Anterior cingulate cortex (tissue), 58 donors: ENCODE measurements at places on chromosomes 7 and 10.

DNA sequence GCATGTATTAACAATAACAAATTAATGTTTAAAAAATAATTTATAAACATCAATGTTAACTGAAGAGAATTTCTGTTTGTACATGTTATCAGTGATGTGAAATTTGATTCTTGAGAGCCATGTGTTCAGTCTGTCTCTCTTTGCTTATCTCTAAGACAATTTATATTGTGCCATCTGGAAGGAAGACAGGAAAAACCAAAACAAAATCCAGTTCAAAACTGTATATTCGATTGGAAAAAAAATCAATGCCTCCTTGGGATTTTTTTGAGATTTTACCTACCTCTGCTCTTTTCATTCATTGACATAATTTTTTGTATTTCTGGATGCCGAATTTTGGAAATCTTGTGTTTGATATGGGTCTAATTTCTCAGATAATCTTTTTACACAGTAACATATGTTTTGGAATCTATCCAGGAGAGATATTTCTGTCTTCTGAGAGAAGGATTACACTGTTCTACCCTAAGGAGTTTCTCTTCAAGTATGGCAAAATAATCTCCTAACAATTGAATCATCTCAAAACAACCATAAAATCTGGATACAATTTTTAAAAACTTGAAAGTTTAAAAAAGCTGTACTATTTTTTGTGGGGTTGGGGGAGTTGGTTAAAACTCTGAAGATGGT lies 311.9 kb upstream of the GNAI1 start:
- no peak for DNase-seq

- no peak for DNase-seq
Observed at GRCh38 chr10:31830887-31831286, 97.7 kb downstream of the ARHGAP12 start.

- DNase-seq: no peak
Observed at GRCh38 chr7:111126987-111127386, 36.1 kb downstream of the LRRN3 start.

GRCh38 chr10:23927576-23928325 lies 281.2 kb upstream of the KIAA1217 start:
- DNase-seq: no peak

DNA sequence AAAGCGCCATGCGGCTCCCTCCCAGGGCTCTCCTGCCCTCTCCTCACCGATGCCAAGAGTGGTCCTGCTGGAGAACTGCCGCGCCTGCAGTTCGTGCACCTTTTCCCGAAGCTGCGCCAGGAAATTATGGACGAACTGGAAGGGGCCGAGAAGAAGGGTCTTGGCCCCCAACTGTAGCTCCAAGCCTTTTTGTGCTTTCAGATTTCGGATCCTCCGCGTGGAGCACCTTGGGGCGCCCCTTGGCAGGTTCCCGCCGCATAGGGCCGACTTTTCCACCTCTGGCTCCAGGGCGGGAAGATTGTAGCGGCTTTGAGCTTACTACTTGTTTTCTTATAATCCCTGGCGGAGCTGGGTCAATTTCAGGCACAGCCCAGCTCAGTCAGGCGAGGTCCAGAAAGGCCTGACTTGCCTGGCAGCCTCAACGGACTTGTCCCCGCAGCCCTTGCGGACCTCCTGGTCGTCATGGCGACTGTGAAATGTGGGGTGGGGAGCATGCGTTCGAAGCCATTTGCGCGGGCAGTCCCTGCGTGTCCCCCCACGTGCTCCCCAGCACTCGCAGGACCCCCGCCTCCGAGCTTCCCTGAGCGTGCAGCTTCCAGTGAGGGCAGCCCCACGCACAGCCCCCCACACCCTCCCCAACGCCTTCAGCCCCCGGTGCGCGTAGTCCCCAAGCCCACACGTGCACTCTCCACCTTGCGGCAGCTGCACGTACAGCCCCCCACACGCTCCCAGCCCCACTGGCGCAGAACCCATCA lies 129.9 kb downstream of the KBTBD2 start:
- no peak for DNase-seq
